Activated CD4-positive, alpha-beta T cell treated with anti-CD3 and anti-CD28 coated beads, Interleukin-2, amount 10 ng/mL, durations not matched to agents 7 days and 5 days (primary cell): ENCODE measurements at places on chromosomes 1 and 21.

- DNase-seq, result no peak
These were observed 297.2 kb downstream of the TGFB2 start for GRCh38 chr1:218642033-218642948.

DNA sequence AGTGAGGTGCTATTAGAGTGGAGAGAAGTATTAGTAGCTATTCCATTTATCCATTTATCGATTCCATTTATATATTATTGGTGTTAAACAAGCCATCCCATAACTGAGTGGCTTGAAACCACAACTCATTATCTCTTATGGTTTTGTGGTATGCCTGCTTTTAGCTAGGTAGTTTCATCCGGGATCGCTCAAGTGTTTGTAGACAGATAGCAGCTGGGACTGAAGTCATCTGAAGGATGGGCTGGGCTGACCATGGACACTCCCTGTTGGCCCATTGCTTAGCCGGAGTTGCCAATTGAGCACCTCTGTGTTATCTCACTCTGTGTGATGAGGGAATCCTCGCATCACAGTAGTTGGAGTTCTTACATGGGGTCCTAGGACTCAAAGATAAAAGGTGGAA is 622.5 kb downstream of the PLA2G4A start:
- no peak for DNase-seq

- peak; percentile 67 for DNase-seq
These were observed 18.3 kb upstream of the CAPN8 start for GRCh38 chr1:223683586-223684487.

- no peak for DNase-seq
These were observed 120.3 kb upstream of the TMPRSS2 start for GRCh38 chr21:41628256-41628655.

DNA sequence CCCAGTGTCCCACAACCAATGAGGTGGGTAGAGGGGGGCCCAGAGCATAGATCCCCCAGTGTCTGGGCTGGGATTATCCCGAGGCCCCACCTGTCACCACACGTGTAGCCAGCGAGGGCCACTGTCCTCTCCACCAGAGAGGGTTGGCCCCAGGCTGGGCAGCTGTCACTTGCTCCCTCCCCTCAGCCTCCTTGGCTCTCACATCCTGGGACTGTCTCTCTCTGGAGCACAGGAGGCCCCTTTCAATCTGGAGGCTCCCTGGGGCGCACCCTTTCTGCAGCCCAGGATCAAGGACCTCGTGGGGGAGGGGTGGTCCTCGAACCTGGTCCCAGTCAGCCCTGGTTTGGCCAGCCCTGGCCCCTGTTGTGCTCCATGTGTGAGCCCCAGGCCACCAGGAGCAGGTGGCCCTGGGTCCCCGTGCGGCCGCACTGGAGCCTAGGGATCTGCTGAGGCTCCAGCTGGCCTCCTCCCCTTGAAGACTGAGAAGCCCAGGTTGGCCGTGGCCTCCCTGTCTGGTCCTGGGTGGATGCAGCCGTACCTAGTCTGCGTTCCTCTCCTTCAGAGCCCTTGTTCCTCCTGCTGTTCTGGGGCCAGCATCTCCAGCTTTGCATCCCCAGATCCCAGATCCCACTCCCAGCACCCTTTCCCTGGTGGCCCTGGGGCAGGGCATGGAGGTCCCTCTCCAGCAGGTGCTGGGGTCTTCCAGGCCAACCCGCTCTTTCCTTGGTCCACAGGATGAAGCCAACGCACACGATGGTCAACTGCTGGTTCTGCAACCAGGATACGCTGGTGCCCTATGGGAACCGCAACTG is 6.7 kb downstream of the TMEM201 start:
- no peak for DNase-seq

DNA sequence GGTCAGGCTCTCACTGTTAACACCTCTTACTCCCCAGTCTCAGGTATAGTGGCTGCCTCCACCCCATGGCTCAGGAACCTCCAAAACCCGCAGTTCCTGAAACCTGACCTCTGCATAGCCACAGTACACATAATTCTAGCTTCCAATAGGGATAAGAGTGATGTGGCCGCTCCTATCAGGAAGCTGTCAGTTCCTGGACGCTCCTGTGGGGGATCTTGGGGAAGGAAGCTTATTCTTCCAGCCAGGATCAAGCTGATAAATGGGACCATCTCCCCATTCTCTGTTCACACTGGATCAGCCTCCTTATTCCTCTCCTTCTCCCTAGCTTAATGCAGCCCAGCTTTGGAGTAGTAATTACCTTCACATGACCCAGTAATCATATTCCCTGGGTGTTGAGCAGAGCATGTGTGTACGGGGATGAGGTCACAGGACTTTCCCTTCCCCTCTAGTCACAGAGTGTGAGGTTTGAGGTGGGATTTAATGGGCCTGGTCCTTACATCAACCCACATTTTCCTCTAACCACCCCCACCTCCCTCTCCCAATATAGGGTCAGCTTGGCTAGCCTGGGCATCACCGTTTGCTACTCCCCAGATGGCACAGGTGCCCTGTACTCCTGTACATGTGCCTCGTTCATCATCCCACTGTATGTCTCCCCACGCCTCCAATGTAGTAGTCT is 7.0 kb upstream of the POU3F1 start:
- no peak for DNase-seq

- DNase-seq, result no peak
These were observed 9.6 kb upstream of the ECE1 start for GRCh38 chr1:21299780-21300395.

- DNase-seq, result no peak
These were observed 3.3 kb downstream of the MGST3 start for GRCh38 chr1:165634154-165634921.

DNA sequence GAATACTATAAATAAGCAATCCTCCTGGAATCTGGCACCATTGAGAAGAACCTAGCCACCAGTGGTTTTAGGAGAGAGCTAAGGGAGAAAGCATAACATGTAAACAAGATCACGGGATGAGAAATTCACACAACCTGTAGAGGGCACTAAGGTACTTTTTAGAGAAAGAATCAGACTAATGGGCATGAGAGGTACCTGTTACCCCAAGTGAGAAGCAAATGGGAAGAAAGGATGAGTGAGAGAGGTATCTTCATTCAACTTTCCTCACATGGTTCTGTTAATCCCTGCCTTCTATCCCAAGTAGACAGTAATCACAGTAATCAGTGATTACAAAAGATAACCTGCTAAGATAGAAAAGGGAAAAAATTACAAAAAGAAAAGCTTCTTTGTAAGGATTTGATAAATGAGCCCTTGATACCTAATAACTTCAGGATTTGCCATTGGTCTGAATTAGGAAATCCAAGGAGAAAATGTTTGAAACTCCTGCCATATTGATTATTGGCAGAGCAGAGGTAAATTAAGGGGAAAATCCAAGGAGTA is 251.1 kb upstream of the ADGRL2 start:
- DNase-seq, result no peak

DNA sequence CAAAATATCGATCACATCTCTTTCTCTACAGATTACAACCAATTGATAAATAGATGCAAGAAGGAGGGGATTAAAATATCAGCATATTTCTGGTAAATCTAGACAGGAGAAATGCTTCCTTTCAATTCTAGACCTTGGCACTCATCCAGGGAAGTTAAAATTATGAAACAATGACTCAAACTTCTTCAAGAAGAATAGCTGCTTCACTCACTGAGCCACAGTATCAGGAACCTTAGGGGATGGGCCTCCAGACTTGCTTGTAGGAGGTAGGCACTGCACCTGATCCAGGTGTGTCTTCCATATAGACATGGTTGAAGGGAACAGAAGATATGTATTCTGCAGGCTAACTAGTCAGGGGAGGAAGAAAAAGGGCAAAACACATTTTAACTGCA is 9.8 kb downstream of the SLAMF7 start:
- DNase-seq, result no peak
